DMS53 (cell line): ENCODE measurements at places on chromosomes 4 and X.

- DNase-seq: no peak
Measured at GRCh38 chrX:69125094-69125493, 40.2 kb downstream of the PJA1 start.

DNA sequence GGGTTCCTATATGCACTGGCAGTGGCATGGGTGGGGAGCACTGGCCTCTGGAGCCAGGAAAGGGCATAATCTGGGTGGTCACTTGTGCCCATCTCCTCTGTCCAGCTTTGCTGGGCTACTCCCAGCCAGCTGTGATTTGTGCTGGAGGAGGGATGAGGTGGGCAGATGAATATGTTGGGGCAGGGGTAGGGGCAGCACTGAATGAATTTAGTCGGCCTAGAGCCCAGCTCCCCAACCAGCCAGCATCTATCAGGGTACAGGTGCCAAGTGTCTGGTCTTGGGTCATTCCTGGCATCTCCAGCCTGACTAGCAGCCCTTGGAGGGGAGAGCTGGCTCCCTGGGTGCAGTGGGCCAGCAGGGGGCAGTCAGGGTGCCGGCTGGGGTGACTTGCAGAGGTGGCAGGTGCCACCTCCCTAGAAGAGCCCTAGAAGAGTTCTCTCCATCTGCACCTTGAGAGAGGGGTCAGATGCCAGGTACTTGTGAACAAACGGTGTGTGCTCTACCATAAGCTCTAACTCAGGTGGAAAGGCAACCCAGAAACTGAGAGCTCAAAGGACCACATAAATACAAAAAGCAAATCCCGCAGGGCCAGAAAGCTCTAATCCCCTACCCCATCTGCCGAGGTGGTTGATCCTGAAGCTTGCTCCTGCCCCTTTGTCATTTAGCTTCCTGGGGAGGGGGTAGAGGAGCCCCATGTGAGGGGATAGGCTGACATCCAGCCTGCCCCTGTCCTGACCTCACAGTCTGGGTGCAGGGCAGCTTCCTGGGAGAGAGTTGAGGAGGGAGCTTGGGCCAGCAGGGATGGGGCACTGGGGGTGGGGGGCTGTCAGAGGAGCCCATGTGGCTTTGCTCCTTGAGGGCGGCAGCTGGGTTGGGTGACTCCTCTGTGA is 2.2 kb downstream of the SORCS2 start:
- peak; percentile 53 for DNase-seq

- DNase-seq: no peak
Measured at GRCh38 chrX:39017716-39018115, 216.5 kb downstream of the MID1IP1 start.

- no peak for DNase-seq
Measured at GRCh38 chr4:97923096-97923495, 220.2 kb downstream of the STPG2 start.

DNA sequence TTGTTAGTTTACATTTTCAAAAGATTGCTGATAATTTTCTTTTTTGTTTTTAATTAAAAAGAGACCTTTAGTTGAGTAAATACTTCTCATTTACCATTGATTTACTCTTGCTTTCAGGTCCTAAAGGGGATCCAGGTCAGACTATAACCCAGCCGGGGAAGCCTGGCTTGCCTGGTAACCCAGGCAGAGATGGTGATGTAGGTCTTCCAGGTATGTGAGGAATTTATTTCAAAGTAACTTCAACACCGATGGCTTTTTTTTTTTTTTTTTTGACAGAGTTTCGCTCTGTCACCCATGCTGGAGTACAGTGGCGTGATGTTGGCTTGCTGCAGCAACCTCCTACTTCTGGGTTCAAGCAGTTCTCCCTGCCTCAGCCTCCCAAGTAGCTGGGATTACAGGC is 135.1 kb downstream of the IRS4 start:
- no peak for DNase-seq

DNA sequence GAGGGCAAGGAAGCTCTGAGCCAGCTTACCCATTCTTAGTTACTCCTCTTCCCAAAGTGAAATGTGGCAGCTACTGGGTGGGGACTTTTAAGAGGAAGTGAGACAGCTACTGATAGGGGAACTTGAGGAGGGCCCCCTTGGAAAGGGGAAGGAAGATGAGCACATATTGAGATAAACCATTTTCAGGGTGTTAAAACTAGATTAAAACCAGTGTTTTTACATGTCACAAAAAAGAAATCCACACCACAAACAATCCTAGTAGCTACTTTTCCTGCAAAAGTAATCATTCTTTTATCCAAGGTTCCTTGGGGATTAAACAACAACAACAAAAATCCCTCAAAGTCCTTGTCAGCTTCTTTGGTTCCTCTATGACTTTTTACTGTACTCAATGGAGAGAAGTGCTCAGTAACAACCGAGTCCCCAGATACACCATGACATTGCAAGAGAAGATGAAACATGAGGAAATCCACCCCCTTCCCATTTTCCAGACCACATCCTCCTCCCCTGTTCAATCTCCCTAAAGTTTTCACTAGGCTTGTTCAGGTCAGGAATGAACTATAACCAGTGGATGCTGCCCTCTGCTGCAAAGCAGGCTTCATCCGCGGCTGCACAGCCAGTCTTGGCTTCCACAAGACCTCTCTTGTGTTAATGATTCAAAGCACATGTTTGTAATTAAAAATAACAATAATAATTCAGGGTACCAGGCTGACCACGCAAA is 113.5 kb upstream of the TMEM164 start:
- DNase-seq: no peak

DNA sequence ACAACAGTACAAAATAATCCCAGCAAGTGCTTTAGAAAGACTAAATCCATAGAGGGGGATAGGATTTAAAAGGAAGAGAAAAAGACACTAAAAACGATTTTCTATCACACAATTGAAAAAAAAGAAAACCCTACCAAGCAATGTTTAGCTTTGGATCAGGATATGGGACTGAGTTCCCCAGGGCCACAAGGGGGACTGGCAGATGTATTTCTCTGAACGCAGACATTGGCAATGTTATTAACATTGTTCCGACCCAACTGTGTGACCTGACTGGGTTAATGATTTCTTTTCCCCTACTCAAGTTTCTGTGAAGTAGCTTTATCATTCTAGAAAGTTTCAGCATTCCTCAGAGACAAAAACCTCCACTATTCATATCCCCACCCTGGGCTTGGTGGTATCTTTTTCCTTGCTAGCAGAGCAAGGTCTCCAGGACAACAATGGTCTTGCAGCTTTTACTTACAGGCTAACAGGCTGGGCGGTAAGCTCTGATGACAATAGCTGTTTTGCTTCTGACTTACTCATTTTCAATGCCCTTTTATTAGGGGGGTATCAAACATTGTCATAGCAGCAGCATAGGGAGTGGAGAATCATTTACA is 25.8 kb downstream of the SLC7A11 start:
- DNase-seq: no peak

DNA sequence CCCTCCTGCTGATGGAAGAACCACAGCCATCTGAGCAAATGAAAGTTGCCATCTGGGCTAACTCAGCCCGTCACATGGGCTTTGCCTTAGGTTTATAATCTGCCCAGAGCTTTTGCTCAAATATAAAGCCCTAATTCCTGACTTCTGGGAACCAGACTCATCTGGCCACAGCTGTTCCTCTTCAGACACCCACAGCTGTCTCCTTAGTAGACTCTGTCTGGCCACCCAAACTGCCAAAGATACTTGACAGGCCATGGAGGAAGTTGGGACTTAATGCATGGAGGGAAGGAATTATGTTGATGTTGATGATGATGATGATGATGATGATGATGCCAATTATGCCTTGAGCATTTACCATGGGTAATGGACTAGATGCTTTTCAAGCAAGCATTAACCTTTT is 8.0 kb downstream of the LGI2 start:
- no peak for DNase-seq

DNA sequence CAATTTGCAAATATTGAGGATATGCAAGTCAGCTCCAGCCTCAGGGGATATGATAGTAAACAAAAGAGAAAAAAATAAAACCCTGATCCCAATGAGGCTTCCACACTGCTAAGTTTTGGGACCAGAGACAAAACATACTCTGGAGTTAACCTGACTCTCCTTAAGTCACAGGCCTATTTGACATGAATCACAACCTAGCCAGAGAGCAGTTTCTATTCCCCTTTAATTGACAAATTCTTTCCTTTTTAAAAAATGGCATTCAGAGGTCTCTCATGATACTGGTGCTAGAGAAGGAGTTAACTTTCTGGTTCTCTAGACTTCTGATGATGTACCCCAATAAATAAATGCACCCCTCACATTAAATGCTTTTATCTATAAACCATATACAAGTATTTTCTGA is 8.8 kb downstream of the ACSL1 start:
- DNase-seq: no peak

- no peak for DNase-seq
Measured at GRCh38 chr4:15255537-15255936, 172.3 kb upstream of the C1QTNF7 start.

GRCh38 chr4:39802005-39802404 is 104.1 kb downstream of the UBE2K start:
- DNase-seq: no peak

DNA sequence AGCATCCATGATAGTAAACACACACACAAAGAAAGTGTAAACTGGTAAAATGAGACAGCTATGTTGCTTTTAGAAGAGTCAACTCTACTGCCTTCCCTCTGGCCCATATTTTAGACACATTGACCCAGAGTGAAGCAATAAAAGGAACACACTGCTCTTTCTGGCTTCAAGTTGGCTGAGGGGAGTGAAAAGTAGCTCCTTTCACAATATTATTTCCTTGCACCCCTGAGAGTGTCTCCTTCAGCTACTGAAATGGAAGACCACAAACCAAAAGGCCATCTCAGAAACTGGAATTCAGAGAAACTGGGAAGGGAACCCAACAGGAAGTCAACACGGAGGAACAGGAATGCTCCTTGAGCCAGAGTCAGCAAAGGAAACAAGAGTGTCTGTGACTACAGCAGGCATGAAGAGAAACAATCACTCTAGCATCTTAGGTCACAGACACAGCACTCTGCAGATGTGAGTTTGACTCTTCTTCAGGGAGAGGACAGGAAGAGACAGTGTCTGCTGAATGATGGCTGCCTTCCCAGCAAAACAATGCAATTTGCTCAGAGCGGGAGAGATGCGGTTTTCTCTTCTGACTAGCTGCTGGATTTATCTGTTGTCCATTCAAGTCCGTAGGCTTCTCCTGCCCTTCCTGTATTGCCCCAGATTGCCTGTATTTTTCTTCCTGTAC is 106.7 kb downstream of the SPATA18 start:
- no peak for DNase-seq

DNA sequence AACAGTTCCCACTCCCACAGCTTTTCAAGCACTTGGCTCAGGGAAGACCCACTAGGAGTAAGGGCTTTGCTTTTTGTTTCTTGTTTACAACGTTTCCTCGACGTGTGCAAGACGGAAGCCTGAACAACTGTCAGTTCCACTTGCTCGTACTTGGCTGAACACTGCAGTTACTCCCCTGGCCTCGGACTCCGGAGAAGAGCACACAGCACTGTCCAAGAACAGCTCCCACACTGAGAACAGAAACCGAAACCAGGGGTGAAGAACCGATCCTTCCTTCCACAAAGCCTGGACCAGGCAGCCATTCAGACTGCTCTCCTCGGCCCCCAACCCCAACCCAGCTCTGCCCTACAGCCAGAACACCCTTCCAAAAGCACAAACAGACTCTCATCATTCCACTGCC is 25.5 kb downstream of the IRF2 start:
- peak; percentile 4 for DNase-seq

GRCh38 chr4:38865445-38865844 is 2.2 kb upstream of the FAM114A1 start:
- DNase-seq: no peak

DNA sequence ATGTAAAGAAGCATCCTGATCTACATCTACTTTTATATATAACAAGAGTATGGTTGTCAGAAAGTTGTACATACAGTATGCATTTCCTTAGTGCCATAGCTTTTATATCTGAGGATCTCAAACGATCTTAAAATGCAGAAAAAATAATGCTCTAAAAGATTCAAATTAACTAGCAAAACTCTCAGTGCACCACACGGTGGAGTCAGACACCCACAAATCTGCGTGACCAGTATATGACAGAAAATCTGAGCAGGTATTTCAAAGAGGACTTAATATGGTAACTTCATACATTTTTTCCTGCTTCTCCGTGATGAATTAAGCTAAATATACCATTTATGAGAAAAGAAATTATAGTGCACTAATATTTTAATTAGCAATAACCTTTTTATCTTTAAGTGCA is 803.0 kb downstream of the DMD start:
- peak; percentile 33 for DNase-seq

GRCh38 chrX:23819385-23820234 is 36.6 kb downstream of the SAT1 start:
- peak; percentile 44 for DNase-seq

DNA sequence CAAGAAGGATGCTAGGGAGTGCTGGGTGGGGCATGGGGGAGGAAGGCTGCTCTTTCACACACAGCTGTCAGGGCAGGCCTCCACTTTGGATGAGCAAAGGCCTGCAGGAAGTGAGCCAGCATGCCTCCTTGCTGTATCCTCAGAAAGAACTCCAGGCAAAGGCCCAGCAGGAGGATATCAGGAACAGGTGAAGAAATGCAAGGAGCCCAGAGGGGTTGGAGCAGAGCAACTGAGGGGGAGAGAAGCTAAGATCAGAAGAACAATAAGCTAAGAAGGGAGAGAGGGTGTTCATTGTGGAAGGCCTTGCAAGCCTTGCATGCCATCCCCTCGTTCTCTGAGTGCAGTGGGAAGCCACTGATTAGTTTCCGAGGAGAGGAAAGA is 115.1 kb downstream of the CAMK2D start:
- peak; percentile 72 for DNase-seq

DNA sequence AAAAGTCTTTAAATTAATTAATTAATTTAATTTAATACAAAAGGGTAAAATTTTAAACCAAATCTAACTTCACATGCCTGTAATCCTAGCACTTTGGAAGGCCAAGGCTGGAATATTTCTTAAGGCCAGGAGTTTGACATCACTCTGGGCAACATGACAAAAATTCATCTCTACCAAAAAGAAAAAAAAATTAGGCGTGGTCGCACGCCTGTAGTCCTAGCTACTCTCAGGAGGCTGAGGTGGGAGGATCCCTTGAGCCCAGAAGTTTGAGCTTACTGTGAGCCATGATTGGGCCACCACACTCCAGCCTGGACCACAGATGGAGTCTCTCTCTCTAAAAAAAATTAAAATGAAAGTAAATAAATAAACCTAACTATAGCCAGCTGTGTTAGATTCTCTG is 39.2 kb upstream of the ANTXR2 start:
- DNase-seq: no peak
